ENCODE measurements at places on chromosomes 3 and 15. TPM values are rescaled to one million over a fixed set of nuclear protein-coding genes. Genes with fewer than 3 reads are reported as not detected.

DNA sequence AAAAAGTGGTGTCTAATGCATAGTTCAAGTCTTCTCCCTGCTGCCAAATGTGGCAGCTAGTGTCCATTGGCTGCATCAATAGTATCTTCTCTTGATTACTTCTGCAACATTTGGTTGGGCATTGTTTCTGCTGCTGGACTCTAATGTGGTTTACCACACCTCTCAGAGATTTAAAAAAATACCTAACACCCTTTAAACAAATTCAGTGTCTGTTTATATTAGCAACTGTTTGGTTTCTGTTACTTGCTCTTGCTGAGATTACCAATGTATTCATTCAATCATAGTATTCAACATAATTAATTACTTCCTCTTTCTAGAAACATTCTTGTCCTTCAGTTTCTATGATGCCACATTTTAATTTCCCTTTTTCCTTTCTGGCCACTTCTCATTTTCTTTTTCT is 20.3 kb upstream of the NECTIN3 start:
- H3K27me3 ChIP-seq, result no peaks in the 10 kb centered on the region
- no peak overlapping the region for H3K27ac ChIP-seq
- no peak overlapping the region for H3K4me3 ChIP-seq
- H3K36me3 ChIP-seq, result no peaks in the 10 kb centered on the region
- no peak for DNase-seq

- no peaks in the 10 kb centered on the region for H3K27me3 ChIP-seq
- no peak overlapping the region for H3K27ac ChIP-seq
- no peaks in the 10 kb centered on the region for H3K4me1 ChIP-seq
- H3K36me3 ChIP-seq, result no peaks in the 10 kb centered on the region
Observed at GRCh38 chr3:9279966-9280365, 30.5 kb upstream of the SRGAP3 start.

- H3K36me3 ChIP-seq, result peaks cover 11% of the 10 kb centered on the region
- no peaks in the 10 kb centered on the region for H3K27me3 ChIP-seq
- peak; percentile 64 for DNase-seq
- H3K27ac ChIP-seq, result peak overlapping the region; percentile 97
Observed at GRCh38 chr3:72997421-72997961, 880 bp downstream of the PPP4R2 start.

DNA sequence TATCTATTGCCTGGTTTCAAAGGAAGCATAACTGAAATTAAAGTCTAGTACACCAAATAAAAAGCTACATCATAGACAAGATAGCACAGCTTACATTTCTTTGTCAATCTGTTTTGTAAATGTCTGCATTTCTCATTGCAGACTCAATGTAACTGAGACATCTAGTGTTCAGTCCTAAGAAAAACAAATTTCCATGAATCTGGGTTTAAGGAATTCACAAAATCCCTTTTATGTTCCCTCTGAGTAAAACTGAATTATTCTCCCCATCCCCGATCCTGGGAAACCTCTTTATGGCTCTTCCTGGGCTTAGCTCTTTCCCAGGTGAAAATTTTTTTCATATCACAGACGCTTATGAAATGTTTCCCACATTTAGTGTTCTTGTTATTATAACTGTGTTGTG is 21.6 kb upstream of the RASA2 start:
- no peaks in the 10 kb centered on the region for H3K27me3 ChIP-seq
- H3K27ac ChIP-seq, result no peak overlapping the region
- no peaks in the 10 kb centered on the region for H3K4me1 ChIP-seq
- H3K36me3 ChIP-seq, result no peaks in the 10 kb centered on the region
- DNase-seq, result peak; percentile 51
- H3K4me3 ChIP-seq, result no peak overlapping the region

DNA sequence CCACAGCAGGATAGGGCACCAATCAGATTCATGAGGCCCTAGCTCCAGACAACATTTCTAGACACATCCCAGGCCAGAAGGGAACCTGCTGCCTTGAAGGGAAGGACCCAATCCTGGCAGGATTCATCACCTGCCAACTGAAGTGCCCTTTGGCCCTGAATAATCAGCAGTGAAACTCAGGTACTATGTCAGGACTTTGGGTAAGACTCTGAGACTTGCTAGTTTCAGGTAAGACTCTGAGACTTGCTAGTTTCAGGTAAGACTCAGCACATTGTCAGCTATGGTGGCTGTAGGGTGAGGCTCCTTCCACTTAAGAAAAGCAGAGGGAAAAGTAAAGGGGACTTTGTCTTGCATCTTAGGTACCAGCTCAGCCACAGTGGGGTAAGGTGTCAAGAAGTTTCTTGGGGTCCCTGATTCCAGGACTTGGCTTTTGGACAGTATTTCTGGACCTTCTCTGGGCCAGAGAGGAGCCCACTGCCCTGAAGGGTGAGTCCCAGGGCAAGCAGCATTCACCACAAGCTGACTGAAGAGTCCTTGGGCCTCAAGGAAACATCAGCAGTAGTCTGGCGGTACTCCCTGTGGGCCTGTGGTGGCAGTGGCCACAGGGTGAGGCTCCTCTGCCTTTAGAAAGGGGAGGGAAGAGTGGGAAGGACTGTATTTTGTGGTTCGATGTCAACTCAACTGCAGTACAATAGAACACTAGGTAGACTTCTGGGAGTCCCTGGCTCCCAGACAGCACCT is 13.7 kb upstream of the COL8A1 start:
- DNase-seq, result no peak
- H3K4me3 ChIP-seq, result no peak overlapping the region
- no peaks in the 10 kb centered on the region for H3K27me3 ChIP-seq
- H3K27ac ChIP-seq, result peak overlapping the region; percentile 61
- H3K36me3 ChIP-seq, result no peaks in the 10 kb centered on the region

DNA sequence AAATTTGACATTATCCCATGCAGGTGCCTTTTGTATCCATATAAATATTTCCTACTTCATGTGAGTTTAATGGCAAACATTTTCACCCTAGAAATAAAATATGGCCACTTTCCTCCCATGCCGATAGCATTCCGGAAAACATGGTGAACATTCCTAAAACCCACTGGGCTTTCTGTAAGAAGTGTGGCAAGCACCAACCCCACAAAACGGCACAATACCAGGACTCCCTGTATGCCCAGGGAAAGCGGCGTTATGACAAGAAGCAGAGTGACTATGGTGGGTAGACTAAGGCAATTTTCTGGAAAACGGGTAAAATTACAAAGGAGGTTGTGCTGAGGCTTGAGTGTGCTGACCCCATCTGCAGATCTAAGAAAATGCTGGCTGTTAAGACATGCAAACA is 7.6 kb downstream of the ANXA2 start:
- no peak overlapping the region for H3K4me3 ChIP-seq
- no peak for DNase-seq
- peak overlapping the region; percentile 36 for H3K27ac ChIP-seq
- no peaks in the 10 kb centered on the region for H3K27me3 ChIP-seq

GRCh38 chr3:58388550-58389091 is 45.0 kb downstream of the PDHB start:
- peaks cover 42% of the 10 kb centered on the region for H3K4me1 ChIP-seq
- peak; percentile 81 for DNase-seq
- no peak overlapping the region for H3K4me3 ChIP-seq

DNA sequence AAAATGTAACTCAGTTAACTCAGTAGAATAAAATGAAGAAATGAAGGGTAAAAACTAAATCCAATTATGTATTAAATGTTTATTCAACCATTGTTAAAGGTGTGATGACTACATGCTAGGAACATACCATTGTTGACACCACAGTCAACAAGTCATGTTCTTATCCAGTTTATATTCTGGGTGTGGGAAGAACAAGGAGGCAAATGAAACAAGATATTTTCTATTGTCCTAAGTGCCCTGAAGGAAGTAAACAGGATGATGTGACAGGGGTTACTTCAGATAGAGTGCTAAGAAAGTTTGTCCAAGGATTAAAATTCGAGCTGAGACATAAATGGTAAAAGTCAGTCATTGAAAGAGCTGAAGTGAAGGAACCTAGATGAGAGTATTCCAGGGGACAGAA is 13.1 kb downstream of the AP3S2 start:
- H3K4me1 ChIP-seq, result no peaks in the 10 kb centered on the region
- H3K27me3 ChIP-seq, result no peaks in the 10 kb centered on the region
- DNase-seq, result no peak
- peaks cover 25% of the 10 kb centered on the region for H3K36me3 ChIP-seq
- H3K27ac ChIP-seq, result no peak overlapping the region
- H3K4me3 ChIP-seq, result no peak overlapping the region

- H3K27me3 ChIP-seq, result peaks cover 32% of the 10 kb centered on the region
- H3K36me3 ChIP-seq, result no peaks in the 10 kb centered on the region
- no peak overlapping the region for H3K4me3 ChIP-seq
- no peak for DNase-seq
Observed at GRCh38 chr15:77866596-77867125, 210.8 kb downstream of the TBC1D2B start.

- H3K27me3 ChIP-seq, result no peaks in the 10 kb centered on the region
- 0 out of 2 replicates have a peak, but pooled peaks cover 2% of the 10 kb centered on the region for H3K4me1 ChIP-seq
- H3K4me3 ChIP-seq, result no peak overlapping the region
- no peak overlapping the region for H3K27ac ChIP-seq
- DNase-seq, result no peak
- H3K36me3 ChIP-seq, result peaks cover 68% of the 10 kb centered on the region
Observed at GRCh38 chr15:84645496-84645895, 8.6 kb downstream of the WDR73 start.

DNA sequence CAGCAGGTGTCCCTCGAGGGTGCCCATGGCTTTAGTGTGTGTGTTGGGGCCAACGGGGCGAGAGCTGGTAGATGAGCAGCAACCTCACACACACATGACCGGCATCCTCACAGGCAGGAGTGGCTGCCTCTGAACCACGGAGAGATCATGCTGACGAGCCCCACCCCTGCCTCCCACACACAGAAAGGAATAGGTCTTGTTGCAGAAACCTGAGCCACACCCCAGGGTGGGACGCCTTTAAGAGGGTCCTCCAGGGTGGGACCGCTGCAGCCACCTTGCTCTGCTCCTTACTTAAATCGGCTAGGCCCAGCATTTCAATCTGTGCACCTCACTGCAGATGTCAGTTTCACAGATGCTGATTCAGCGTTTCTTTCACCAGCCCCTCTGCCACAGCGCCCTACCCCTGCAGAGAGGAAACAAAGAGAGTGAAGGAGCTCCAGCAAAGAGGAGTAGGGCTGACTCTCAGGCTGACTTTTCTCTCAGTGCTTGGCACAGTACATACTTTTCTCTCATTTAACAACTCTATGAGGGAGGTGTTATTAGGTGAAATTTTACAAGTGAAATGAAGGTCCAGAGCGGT is 61.2 kb upstream of the EPHB3 start:
- H3K27me3 ChIP-seq, result peaks cover 23% of the 10 kb centered on the region
- H3K36me3 ChIP-seq, result no peaks in the 10 kb centered on the region
- H3K27ac ChIP-seq, result no peak overlapping the region
- no peak for DNase-seq
- H3K4me1 ChIP-seq, result no peaks in the 10 kb centered on the region
- H3K4me3 ChIP-seq, result no peak overlapping the region

GRCh38 chr3:171336406-171336805 is 123.8 kb downstream of the TNIK start:
- no peak for DNase-seq
- H3K4me1 ChIP-seq, result no peaks in the 10 kb centered on the region
- H3K27me3 ChIP-seq, result no peaks in the 10 kb centered on the region
- H3K4me3 ChIP-seq, result no peak overlapping the region

DNA sequence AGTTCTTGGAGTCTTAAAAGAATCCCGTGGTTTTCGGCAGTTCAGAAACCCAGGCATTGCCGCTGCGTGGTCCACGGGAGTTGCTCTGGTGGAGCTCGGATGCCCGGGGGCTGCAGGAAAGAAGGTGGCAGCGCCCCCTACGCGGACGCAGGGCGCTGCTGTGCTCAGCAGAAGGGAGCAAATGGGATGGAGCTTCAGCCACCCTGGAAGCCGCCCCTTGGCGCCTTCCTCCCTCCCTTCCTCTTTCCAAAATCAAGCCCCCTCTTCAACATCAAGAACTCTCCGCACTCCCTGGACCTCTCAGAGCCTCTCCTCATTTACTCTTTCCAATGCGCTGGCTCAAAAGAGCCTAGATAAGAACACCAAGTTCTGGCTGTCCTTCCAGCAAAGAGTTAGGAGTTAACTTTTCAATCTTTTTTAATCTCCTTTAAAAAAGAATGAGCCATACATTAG is 880 bp upstream of the CHRNA7 start:
- H3K4me1 ChIP-seq, result no peaks in the 10 kb centered on the region
- H3K36me3 ChIP-seq, result no peaks in the 10 kb centered on the region
- H3K27me3 ChIP-seq, result peaks cover 29% of the 10 kb centered on the region
- H3K4me3 ChIP-seq, result no peak overlapping the region
- H3K27ac ChIP-seq, result no peak overlapping the region

ERICH6 gene
- not detected for total RNA-seq

SLC6A20 gene
- total RNA-seq, result not detected

SEMA3G gene
- total RNA-seq, result not detected

NEDD4 gene
- 80.7 TPM for total RNA-seq

PIK3CA gene
- total RNA-seq, result 22.4 TPM

GOLGA8G gene
- total RNA-seq, result not detected

MRAS gene
- total RNA-seq, result 59.3 TPM
